Colonic mucosa (tissue), 4 donors: ENCODE measurements at places on chromosomes 3 and 15.

DNA sequence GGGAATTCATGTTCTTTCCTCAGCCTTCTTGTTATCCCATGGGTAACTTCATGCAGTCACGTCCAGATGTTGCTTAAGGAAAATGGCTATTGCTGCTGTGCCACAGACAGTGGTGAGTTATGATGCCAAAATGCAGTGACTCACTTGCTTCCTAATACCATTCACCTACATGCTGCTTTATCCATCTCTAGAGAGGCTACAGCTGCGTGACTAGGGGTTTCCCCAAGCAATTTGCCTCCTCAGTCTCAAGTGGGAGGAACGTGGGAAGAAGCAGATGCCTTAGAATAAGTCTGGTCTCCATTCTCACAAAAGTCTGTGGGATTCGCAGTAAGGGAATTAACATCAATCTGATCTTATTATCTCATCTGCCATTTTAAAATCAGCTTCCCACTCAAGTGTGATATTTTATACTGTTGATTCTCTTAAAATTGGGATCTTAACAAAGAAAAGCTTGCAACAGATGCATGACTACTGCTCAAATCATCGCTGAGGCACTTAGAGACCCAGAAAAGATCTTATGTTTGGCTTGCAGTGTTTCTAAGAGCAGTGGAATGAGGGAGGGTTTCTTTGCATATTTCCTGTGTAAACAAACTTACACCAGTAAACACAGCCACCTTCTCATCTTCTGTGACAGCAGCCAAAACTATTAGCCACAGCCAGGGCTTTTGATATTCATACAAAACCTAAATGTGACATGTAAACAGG is 62.0 kb upstream of the ACP3 start:
- no peak for DNase-seq

DNA sequence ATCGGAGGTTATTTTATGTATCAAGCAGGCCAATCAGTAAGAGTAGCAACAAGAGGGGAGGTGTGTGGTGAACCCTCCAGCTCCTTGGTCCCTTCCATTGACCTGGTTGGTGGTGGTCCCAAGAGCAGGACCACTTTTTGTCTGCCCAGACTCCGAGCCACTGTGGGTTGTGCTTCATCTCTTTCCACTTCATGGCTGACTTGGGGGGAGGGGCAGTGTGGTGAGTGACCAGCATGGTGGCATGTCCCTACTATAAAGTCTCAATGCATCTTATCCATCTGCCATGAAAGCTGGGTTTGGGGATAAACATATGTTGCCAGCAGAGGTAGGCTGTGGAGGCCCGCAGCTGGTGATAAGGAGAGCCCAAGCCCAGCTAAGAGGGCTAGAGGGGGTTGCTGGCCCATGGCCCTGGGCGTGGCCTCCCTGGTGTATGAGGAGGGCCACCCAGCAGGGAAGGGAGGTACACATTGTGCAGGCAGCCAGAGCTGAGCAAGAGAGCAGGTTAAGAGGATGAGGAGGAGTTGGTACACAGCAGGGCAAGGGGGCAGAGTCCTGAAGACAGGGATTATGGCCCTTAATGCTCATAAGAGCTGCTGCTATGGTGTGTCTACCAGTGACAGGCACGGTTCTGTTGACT is 7.0 kb downstream of the AEN start:
- DNase-seq, result no peak

- no peak for DNase-seq
Measured at GRCh38 chr15:60557191-60557618, 78.3 kb upstream of the ICE2 start.

DNA sequence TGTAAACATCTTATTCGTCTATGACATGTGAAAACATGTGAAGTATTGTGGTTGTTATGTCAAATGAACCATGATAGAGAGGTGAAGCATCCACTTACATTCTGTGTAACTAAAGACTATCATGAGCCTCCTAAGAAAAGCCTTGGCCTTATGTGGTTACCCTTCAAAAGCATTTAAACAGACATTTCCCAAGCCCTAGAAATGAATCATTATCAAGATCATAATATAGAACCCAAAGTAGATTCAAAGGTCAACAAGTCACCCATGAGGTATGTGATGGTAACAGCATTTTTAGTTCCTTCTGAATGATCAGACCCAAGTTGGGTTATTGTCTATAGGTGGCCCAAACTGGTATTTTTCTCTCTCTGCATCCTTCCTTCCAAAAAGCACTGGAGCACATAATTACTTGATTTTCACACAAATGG is 408.0 kb downstream of the TBL1XR1 start:
- DNase-seq, result no peak

- DNase-seq, result no peak
Measured at GRCh38 chr15:43150191-43150929, 17.0 kb downstream of the TMEM62 start.

DNA sequence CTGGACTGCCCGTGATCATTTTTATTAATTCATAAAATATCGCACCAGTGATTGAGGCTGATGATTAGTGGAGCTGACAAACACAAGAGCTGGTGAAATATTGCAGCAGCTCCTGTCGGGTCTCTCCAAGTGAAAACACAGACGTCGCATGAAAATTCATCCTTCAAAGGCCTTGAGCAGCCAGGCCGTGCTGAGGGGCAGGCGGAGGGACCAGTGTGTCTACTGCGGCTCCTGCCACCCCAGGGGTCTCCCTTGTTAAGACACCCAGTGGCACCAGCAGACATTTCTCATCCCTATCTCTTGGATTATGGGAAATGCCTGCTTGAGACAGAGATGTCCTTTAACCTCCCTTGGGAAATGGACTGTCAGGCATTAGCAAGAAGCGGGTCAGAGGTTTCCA is 289.4 kb upstream of the TLE3 start:
- no peak for DNase-seq

- DNase-seq, result no peak
Measured at GRCh38 chr3:12992629-12993516, 80.4 kb downstream of the IQSEC1 start.

GRCh38 chr15:68768321-68768720 is 52.4 kb downstream of the ANP32A start:
- no peak for DNase-seq
